Ammon's horn (tissue), 1 donor: ENCODE measurements at places on chromosomes 2 and 18.

DNA sequence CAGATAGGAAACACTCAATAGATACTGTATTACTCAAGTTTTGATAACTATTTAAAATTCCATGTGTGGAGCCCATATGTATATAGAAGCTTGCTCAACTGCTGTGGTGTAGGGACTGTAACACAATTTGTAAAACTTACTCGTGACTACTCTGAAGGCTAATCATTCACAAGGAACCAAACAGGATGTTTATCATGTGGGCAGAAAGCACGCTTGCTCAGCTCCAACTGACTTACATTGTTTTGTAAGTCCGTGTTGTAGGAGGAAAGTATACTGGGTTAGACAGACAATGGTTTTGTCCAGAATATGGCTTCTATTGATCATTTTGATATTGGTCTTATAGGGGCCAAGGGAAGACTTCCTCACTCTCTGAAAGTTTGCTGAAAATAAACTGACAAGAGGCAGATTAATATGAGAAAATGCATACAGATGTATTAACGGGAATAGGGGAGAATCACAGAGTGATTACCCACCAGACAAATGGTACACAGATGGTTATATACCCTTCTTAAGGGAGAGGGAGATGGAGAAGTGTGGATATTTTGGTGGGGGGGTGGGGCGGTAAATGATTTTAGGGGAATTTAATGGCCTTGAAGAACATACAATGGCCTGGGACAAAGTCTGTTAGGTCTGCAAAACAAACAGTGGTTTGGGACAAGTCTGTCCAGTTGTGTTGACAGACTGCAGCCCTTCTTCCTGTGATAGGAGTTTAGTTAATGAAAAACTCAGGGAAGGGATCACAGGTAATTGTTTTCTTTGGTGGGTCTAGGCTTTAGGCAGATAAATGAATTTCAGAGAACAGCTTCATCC lies 259.3 kb upstream of the SP5 start:
- DNase-seq: no peak

GRCh38 chr2:35803126-35803525 lies 552.5 kb upstream of the CRIM1 start:
- no peak for DNase-seq

DNA sequence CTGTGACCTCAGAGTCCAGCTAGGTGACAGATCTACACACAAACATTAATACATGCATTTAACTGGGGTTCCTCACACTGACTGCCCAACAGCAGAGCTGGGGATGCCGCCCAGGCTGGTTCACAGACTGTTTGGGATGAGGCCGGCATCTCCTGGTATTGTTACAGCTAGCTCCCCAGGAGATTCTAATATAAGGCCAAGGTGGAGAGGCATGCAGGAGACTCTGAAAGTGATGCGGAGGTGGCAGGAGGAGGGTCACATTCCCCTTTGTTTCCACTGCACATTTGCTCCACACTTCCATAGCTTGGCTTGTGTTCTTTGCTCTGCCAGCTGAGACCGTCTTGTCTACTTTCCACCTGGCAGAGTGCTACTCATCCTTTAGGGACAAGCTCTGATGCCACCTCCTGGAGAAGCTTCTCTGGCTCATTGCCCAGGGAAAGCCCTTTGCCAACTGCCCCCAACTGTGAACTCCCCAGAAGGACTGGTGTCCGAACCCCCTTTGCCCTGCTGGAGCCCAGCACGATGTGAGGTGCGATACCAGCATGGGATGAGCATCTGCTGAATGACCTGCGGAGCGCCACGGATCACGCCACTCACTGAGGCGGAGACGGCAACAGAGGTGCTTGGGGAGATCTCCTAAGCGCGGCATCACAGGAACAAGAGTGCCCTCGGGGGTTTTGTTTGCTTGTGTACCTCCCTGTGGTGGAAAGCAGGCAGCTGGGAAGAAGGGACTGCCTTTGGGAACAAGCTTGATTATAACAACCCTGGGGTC lies 88.8 kb downstream of the UXS1 start:
- no peak for DNase-seq

DNA sequence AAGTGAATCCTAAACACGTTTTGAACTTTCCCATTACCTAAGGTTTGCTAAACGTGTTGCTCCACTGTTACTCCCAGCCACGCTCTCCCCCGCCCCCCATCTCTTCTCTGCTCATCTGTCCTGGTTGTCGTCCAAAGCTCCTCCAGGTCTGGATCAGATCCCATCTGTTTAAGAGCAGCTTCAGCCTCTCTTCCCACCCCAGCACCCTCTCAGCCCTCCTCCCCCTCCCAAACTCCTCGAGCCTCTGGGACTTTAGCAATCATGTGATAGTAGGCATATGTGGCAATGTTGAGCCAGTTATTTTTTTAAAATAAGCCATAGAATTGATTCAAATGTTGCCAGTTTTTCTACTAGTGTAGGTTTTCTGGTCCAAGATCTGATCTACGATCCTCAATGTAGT lies 20.0 kb upstream of the LPIN1 start:
- DNase-seq: no peak

- DNase-seq: peak; percentile 63
Observed at GRCh38 chr2:181937473-181937872, 45.9 kb downstream of the ITPRID2 start.

- DNase-seq: no peak
Observed at GRCh38 chr2:150475479-150476250, 11.8 kb downstream of the RND3 start.

- DNase-seq: no peak
Observed at GRCh38 chr2:105397953-105398335, 907 bp downstream of the FHL2 start.

GRCh38 chr2:207317378-207317984 lies 151.7 kb upstream of the KLF7 start:
- DNase-seq: no peak

GRCh38 chr2:209236377-209236776 lies 187.5 kb upstream of the MAP2 start:
- DNase-seq: no peak

- DNase-seq: no peak
Observed at GRCh38 chr2:61414674-61415073, 56.2 kb downstream of the USP34 start.

DNA sequence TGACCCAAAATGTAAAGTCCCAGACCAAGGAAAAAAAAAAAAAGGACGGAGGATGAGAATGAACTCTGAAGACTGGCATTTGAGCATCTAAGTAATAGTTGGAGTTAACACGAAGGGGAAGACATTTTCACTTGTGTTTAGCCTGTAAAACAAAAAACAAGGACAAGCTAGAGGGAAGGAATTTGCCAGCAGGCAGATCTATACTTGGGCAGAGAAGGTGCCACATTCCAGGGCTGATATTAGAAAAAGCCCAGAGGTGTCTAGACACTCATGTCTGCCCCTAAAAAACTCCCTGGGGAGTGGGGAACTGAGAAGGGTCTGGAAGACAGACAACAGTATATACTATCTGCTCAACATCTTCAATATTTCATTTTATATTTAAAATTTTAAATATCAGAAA lies 171.1 kb downstream of the ZEB2 start:
- DNase-seq: no peak

- DNase-seq: no peak
Observed at GRCh38 chr2:23385748-23386338, 864 bp downstream of the KLHL29 start.

DNA sequence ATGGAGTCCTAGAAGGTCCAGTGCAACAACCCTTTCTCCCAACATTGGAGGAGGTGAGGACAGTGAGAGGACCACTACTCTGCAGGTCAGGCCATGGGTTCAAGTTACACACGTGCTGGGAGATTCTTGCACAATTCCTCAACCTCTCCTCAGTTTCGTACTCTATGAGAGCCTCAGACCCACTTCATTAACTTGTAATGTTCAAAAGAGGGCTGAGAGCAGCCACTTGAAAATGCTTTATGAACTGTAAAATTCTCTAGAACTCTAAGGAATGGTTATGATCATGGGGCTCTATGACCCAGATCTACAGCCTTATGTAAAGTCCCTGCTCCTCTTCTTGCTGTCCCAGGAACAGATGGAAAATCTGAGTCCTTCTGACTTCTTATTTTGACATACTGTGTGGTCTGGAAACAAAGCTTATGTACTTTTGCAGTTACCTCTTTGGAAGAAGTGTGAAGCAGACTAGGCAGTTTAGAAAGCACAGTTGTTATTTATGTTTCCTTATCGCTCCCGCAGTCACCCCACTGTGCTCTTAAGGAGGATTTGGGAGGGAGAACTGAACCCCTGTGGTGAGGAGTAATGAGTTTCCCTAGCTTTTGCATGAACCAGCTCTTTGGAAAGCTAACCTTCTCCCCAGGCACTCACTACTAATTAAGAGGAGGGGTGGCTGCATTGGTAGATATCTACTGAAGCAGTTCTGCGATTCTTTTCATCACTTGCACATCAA lies 296.6 kb downstream of the LRRTM1 start:
- DNase-seq: no peak

- DNase-seq: no peak
Observed at GRCh38 chr2:127162261-127163089, 55.5 kb upstream of the BIN1 start.

GRCh38 chr2:108589372-108589771 lies 55.1 kb downstream of the LIMS1 start:
- no peak for DNase-seq

DNA sequence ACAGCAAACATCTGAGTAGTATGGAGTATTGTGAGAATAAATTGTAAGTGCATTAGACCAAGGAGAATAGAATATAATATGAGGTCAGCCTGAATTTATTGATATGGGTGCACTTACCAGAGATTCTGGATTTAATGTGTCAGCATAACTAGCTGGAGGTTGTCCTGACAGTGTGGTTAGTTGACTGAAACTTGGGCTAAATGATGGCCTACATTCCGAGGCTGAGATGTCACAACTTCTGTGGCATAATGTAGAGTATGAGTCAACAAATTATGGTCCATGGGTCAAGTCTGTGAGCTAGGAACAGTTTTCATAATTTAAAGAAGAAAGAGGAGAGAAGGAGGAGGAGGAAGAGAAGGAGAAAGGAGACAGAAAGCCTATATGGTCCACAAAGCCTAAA lies 127.6 kb downstream of the QPCT start:
- no peak for DNase-seq

GRCh38 chr2:226066873-226067272 lies 667.4 kb downstream of the NYAP2 start:
- DNase-seq: no peak

GRCh38 chr18:23565916-23566547 lies 20.3 kb downstream of the NPC1 start:
- DNase-seq: no peak

DNA sequence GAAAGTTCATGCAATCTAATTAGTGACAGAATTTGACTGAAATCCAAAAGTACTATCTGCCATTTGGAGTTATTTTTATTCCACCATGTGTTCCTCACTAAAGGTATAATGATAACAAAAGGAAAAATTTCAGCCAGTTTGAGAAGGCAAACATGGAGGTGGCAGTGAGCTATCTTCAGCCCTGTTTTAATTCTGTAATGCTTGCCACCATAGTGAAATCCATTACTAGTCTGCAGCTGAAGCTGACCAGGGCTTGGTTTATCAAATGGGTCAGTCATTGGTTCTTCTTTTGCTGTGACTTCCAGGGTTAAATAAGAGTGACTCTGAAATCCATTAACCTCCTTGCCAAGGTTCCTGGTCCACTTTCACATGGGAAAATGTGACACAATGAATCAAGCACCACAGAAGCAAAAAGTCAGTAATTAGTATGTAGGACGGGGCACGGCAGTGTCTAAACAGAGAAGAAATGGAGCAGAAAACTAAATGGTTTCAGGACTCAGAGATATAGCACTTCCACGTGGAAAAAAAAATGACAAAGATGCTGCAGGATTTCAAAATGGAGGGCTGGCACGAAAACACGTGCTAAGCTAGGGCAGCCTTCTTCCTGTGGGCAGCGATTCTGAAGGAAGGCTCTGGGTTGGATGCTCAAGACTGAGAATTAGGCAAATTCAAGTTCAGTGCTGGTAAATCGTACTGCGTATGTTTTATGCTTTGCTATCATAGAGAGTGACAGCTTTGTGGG lies 87.2 kb downstream of the EPHA4 start:
- no peak for DNase-seq

DNA sequence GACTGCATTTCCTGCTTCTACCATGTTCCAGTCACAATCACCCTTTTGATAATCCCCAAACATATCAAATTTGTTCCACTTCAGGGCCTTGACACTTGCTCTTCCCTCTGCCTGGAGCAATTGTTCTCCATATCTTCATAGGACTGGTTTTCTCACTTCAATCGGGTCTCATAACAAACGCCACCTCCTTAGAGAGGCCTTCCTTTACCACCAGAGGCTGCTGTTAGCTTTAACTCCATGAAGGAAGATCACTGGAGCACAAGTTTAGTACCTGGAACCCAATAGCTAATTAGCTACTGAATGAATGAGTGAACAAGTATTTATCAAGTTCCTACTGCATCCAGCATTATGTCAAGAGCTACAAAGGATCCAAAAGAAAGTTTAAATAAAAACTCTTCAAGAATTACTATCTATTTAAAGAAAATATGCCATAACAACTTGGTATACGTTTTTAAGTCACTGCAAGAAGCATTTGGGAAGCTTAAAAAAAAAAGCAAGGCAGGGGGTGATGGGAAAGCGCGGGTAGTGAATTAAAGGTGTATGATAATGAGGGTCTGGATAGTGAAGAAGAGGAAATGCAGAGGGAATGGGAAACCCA lies 58.8 kb downstream of the BAZ2B start:
- DNase-seq: no peak

DNA sequence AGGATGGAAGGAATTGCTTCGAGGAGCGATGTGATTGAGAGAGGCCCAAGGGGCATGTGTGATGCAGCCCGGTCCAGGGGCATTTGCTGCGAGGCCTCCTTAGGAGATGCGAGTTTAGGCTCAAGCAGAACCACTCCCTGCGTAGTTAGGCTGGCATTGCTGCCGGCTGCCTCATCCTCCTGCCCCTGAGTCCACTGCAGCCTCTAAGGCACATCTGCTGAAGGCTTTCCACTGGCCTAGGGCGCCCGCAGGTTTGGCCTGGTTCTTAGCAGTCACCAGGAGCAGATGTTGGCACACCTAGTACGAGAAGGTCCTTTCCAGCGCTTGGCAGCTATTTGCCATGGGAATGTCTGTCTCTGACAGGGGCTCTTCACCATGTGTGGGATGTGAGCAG lies 20.7 kb downstream of the INPP5D start:
- DNase-seq: no peak

DNA sequence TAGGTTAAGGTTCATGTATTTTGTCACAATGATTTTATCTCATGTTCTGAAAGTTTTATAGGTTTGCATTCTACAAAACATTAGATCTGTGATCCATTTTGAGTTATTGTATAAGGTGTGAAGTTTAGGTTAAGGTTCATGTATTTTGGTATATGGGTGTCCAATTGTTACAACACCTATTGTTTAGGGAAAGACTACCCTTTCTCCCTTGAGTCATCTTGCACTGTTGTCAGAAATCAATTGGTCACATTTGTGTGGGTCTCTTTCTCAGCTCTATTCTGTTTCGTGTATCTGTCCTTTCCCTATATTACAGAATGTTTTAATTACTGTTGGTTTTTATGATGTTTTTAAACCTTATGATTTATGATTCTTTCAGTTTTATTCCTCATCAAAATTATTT lies 192.3 kb downstream of the MCFD2 start:
- DNase-seq: no peak

- DNase-seq: no peak
Observed at GRCh38 chr18:35495536-35496314, 2.0 kb downstream of the INO80C start.

- DNase-seq: no peak
Observed at GRCh38 chr2:167863377-167863776, 384.0 kb downstream of the STK39 start.

GRCh38 chr2:61857224-61857623 lies 3.4 kb upstream of the FAM161A start:
- no peak for DNase-seq

GRCh38 chr2:149724091-149724490 lies 136.5 kb upstream of the MMADHC start:
- DNase-seq: no peak
